Activated naive CD4-positive, alpha-beta T cell treated with anti-CD3 and anti-CD28 coated beads, Interleukin-2, amount 50 U/mL, for 72 hours (primary cell): ENCODE measurements at places on chromosomes 5 and 9. TPM values are rescaled to one million over a fixed set of nuclear protein-coding genes. Genes with fewer than 3 reads are reported as not detected.

DNA sequence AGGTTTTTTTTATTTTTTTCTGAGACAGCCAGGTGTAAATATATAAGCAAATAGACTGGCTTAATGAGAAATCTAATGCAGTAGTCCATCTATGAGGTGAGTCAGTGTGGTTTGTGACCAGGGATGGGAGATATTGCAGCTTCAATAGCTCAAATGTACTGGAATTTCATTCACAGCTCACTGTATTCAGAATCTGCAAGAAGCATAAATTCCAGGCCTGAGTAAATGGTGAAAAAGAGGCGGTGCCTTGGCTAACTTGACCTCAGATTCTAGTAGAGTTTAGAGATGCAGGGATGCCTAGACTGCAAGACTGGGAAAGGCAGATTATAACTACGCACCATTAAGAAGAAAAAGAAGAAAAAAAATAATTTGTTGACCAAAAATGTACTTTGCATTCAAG lies 151.9 kb upstream of the SMC2 start:
- no peak for DNase-seq

PHYHD1 gene
- 0.64 TPM for total RNA-seq

- DNase-seq, result no peak
Measured at GRCh38 chr9:136324501-136325300, 2.6 kb upstream of the GPSM1 start.

PPP3R2 gene
- not detected for total RNA-seq

GRCh38 chr5:128252756-128253155 lies 169.2 kb downstream of the SLC12A2 start:
- no peak for DNase-seq

GRCh38 chr5:66151030-66151429 lies 6.9 kb downstream of the SREK1 start:
- DNase-seq, result no peak

LCN1 gene
- total RNA-seq, result not detected

TAF11L10 gene
- total RNA-seq, result not detected

DNA sequence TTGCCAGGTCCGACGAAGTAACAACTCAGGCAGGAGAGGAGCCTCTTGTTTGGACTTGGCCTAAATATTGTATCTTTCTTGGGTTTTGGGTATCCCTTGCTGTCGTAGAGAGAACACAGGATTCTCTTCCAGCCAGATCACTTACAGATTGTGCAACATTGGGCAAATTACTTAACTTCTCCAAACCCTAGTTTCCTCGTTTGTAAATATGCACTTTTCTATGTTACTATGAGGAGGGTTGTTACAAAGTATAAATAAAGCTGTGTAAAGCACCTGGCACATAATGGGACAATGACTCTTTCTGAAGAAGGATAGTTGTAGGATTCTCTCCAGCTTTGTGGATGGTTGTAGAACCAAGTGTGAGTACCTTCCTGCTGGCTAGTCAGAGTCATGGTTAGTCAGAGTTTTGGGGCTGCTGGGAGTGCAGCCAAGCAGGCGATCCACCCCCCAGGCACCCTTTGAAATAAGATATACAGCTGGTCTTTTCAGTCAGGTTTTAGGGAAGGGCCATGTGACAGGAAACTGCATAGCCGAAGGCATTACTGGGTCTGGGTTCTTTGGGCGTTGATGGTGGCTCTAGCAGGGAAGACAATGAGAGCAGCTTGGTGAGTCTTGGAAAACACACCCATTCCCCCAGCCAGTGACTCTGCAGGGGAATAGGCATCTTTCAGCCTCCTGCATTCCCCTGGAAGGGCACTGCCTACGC lies 49.9 kb upstream of the GDNF start:
- DNase-seq, result no peak

LPAR1 gene
- not detected for total RNA-seq

IL9 gene
- total RNA-seq, result 0.43 TPM

GRCh38 chr9:117073539-117074341 lies 341.1 kb downstream of the ASTN2 start:
- DNase-seq, result no peak

GRCh38 chr9:115016344-115016743 lies 86.0 kb upstream of the TNFSF8 start:
- no peak for DNase-seq

ACOT12 gene
- not detected for total RNA-seq
